ENCODE measurements at places on chromosomes 3 and 15.

- no peak for DNase-seq
Observed at GRCh38 chr15:65982627-65983322, 113.5 kb downstream of the RAB11A start.

DNA sequence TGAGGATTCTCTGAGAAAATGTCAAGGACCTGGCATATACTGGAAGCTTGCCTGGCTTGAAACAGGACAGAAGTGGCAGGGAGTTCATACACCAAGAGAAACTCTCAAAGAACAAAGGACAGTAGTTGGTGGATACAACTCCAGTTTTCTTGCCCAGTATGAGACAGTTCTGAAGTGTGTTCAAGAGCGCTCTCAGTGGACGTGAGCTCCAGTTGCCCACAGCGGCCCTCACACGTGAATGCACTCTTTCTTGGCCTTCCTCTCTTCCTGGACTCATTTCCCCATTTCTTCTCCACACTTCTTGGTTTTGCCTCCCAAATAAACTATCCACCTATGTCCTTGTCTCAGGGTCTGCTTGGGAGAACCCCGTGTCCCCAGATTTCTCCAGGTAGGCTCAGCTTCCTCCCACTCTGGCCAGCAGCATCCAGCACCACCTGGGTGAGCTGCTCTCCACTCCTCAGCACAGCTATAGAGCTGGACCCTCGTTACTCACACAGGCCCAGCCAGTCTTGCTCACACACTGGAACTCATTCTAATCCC lies 54.5 kb downstream of the DCLK3 start:
- DNase-seq, result no peak

DNA sequence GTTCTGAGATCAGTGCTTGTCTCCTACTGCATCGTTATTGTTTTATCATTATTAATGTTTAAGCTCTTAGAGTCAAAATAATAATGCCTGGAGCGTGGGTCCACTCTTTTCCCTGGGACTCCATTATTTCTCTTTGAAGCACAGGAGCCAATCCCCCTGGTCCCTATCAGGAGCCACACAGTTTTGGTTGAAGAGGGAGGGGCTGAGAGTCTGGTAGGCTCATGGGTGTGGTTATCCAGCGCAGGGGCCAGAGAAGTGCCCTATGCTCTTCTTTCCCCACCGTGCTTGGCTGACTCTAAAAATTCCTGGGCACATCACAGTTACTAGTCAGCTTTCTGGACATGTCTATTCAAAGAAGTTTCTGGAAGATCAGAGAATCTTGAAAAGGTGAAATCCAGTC lies 121.5 kb downstream of the DNAJB8 start:
- DNase-seq, result no peak

GRCh38 chr15:41048397-41048796 lies 67.7 kb downstream of the INO80 start:
- no peak for DNase-seq

GRCh38 chr3:151085227-151085888 lies at the start of gene MED12L:
TSS of gene MED12L (plus strand) at chr3:151085664. CDS start at chr3:151086927, 1,263 bp downstream.
- DNase-seq, result peak; percentile 91

DNA sequence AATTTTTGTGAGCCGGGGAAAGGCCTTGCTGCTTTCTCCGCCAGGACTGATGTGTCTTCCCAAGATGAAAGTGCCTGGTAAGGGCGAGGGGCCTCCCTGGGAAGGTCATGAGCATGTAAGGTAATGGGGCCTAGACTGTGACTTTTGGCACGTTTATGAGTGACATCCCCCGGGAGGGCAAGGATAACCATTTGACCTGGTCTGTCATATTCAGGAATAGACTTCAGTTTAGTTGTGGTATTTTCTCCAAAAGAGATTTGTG lies 631 bp upstream of the CNBP start:
- no peak for DNase-seq

GRCh38 chr3:177750436-177750835 lies 553.2 kb upstream of the TBL1XR1 start:
- no peak for DNase-seq

- no peak for DNase-seq
Observed at GRCh38 chr15:70947351-70948335, 55.0 kb downstream of the LRRC49 start.

DNA sequence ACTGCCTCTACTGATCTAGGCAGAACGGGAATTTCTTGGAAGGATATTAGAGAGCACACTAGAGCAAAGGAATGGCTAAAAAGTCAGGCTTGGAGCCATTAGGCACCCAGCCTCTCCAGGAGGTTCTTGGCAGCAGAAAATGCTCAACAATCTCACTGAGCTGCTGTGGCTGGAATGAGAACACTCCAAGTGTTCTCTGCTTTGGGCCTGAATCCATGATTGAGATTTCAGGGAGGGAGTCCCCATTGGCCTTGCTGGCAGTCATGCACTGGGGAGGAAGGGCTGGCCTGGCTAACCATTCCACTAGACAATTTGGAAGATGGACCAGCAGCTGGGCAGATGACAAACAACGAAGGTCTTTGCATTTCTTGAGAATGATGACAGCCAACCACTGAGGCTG lies 362.6 kb downstream of the SHQ1 start:
- DNase-seq, result no peak
